ENCODE measurements at places on chromosomes 6 and 20.
A peak's percentile ranks its signal among the peaks of the same experiment; 100 is the strongest.

DNA sequence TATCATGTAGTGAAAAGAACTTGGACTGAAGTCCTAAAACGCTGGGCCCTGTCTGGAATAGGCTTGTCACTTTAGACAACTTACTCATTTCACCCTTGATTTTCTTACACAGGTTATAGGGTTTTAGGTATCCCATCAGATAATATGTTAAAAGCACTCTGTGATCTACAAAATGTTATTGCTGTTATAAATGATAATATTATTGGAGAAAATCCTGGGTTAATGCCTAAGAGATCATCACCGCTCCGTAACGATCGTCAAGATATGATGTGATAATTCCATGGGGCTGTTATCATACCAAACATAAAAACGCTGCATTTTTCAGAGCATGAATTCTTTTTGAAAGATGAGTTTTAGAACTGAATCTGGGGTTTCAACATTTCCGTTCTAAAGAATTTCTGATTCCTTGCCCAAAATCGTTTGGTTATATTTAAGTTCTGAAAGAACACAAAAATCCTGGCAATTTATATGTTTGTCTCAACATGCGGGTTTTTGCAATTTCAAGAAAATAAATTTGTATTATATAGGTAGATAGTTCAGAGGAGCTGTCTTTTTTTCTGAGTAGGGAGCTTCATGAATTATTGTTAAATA, 154.8 kb downstream of the FOXC1 start:
- DNase-seq = no peak

- DNase-seq = peak; percentile 64
These were observed 5.6 kb downstream of the EEF1A1 start for GRCh38 chr6:73515204-73515655.

DNA sequence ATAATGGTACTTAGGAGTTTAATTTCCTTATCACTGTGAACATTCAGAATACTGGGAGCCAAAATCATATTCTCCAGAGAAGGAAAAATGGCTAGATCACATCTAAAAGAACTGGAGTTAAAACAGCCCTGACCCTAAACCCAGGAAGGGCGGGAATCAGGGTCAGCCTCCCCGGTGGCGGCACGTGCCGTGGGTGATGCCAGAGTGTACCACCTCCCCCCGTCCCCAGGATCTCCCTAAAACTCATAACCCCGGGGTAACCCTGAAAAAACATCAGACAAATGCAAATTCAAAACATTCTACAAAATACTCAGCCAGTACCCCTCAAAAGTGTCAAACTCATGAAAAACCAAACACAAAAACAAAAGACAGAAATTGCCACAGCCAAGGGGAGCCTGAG, 148.3 kb downstream of the DLL1 start:
- no peak for DNase-seq

DNA sequence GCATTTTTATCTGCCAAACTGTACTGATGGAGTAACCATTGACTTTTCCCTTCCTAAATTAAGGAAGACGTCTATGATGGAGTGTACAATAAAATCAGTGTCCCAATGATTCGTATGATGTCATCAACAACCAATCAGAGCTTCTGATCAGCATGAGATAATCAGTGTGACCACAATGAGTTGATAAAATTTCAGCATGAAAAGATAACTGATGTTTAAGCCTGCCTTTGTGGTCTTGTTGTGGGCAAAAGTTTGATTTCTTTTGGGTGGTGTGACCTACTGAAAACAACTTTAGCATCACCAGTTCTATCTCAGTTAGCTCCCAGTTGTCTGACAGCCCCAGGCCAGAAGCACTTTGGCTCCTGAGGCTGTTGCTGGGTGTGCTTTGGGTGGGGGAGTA, 3.3 kb downstream of the PCIF1 start:
- peak; percentile 29 for DNase-seq

- no peak for DNase-seq
These were observed 74.7 kb downstream of the LAMA4 start for GRCh38 chr6:112179631-112180030.

GRCh38 chr6:140987364-140988155, 1145.2 kb upstream of the GJE1 start:
- DNase-seq = no peak

GRCh38 chr6:142934599-142934998, 10.4 kb downstream of the HIVEP2 start:
- DNase-seq = no peak

All from activated CD4-positive, alpha-beta T cell treated with anti-CD3 and anti-CD28 coated beads, Interleukin-2, amount 50 U/mL, for 16 hours (primary cell).